ENCODE measurements at places on chromosomes 11 and 22.

- DNase-seq, result no peak
These were observed 9.2 kb downstream of the XBP1 start for GRCh38 chr22:28791124-28791523.

DNA sequence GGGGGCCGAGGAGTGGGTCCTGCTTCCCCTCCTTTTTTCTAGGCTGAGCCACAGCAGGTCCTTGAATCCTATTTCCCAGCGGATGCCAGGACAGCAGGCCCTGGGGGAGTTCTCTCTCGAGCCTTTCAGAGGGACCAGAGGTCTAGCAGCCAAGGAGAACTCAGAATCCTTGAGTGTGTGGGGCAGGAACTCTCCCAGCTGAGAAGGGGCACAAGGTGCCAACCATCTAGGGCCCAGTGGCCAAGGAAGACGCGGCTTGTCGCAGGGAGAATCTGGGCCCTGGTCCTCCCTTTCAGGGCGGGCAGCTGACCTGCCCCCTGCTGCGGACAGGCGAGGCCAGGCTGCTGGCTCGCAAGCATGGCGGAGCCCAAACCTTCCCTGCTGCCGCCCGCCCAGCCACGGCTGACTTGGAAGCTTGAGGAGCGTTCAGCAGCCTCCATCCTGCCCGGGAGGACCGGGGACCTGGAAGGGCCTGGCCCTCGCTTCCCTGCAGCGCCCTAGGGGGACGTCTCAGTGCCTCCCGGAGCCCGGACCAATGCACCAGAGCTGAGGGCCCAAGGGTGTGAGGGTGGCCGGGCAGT, 972 bp upstream of the TSSC4 start:
- no peak for DNase-seq

DNA sequence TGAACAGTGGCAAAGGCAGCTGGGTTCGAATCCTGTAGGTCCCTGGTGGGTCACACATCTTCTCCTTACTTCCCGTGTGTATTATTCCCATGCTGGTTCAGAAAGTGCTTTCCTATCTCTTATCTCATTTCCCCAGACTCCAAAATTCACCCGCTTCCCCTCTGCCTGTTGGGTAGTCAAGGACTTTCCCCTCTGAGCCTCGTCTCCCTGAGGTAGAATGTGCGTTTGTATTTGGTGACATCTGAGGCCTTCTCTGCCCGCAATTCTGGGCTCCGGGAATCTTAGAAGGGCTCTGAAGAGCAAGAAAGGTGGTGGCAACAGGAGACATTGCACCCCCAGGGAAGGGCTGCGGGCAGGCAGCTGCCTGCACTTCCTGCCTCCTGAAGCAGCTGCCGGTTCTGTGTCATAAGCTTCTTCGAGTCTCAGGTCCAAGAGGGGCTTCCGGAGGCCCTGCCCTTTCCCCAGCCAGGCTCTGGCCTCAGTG, 5.9 kb downstream of the LRRC32 start:
- DNase-seq, result no peak

- no peak for DNase-seq
These were observed 125.0 kb upstream of the ARHGAP42 start for GRCh38 chr11:100562128-100562527.

GRCh38 chr11:72885749-72886609, 71.8 kb downstream of the ATG16L2 start:
- no peak for DNase-seq

DNA sequence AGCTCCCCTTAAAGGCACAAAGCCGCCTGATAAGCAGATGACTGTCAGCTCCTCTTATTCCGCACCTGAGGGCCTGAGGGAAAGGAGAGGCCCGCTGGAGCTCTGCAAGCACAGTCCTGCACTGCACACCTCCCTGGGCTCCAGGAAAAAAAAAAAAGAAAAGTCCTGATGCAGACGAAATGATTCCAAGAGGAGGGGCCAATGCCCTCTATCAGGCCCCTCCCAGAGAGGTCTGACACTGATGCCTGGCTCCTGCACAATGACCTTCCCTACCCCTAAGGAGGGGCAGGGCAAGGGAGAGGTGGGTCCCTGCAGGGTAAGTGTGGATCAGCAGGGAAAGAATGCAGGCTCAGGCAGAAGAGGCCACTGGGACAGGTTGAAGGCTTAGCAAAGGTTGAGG, 572.7 kb downstream of the SOX6 start:
- DNase-seq, result no peak

- DNase-seq, result no peak
These were observed 175.7 kb upstream of the CARD18 start for GRCh38 chr11:105315287-105315686.

- DNase-seq, result no peak
These were observed 183.2 kb upstream of the PITPNB start for GRCh38 chr22:28102151-28102812.

GRCh38 chr11:94694309-94695060, 73.7 kb upstream of the AMOTL1 start:
- DNase-seq, result no peak

- DNase-seq, result no peak
These were observed 1.7 kb upstream of the PLAAT2 start for GRCh38 chr11:63564784-63565350.

- DNase-seq, result no peak
These were observed 8.0 kb upstream of the MS4A10 start for GRCh38 chr11:60777106-60777505.

DNA sequence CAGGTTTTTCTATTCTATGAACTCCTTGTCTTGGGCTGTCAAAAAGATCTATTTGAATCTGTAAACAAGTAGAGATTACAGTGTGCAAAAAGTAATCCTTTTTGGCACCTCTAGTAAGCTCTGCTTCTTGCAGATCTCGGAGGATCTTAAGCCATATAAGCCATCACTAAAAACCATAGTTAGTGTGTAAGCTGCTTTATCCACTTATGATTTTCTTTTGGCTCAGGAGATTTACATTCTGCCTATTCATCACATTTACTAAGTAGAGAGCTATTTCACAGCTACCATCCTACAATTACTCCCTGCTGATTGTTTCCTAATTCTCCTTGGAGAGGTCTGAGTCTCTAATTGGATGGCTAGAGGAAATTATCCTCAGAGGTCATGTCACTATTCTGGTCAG, 385.7 kb downstream of the AASDHPPT start:
- DNase-seq, result no peak

DNA sequence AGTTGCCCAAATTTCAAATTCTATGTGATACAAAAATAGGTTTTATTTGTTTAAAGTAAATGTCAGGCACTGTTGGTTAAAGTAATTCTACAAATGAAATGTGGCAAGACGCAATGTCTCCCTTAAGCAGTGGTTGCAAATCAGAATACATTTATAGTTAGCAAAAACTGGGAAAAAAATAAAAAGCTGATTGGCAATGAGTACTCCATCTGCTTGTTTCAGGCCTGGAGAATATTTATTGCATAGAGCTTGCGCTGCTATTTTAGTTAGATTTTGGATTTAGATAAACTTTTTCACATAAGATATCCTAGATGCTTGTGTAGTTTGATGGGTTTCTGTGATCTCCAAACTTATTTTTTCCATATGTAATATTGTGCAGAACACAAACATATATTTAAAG, 224.0 kb upstream of the MPPED2 start:
- DNase-seq, result no peak

GRCh38 chr11:103167166-103167565, 57.9 kb downstream of the DYNC2H1 start:
- no peak for DNase-seq

GRCh38 chr11:72546866-72547265, 112.5 kb upstream of the CLPB start:
- DNase-seq, result no peak

GRCh38 chr11:60874421-60875365, 7.4 kb downstream of the ZP1 start:
- no peak for DNase-seq

DNA sequence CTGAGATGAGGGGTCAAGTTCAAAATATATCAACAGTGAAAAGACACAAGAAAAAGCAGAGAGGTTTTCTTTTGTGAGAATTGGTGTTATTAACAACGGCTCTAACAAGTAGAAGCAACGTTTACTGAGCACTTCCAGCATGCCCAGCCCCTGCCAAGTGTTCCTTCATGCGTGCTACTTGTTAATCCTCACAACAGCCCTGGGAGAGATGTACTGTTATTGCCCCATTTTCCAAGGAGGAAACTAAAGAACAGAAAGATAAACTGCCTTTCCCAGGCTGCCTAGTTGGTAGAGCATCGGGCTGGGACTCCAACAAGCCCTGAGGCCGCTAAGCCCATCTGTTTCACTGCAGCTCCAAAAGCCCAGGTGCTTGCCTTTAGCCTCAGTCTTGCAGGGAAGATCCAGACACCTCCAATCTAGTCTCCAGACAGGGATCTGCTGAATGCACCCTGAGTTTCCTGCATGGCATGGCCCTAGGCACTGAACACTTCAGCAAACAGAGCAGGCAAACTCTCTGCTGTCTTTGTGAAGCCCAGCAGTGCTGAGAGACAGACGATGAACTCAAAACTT, 25.5 kb downstream of the SPATA19 start:
- no peak for DNase-seq

DNA sequence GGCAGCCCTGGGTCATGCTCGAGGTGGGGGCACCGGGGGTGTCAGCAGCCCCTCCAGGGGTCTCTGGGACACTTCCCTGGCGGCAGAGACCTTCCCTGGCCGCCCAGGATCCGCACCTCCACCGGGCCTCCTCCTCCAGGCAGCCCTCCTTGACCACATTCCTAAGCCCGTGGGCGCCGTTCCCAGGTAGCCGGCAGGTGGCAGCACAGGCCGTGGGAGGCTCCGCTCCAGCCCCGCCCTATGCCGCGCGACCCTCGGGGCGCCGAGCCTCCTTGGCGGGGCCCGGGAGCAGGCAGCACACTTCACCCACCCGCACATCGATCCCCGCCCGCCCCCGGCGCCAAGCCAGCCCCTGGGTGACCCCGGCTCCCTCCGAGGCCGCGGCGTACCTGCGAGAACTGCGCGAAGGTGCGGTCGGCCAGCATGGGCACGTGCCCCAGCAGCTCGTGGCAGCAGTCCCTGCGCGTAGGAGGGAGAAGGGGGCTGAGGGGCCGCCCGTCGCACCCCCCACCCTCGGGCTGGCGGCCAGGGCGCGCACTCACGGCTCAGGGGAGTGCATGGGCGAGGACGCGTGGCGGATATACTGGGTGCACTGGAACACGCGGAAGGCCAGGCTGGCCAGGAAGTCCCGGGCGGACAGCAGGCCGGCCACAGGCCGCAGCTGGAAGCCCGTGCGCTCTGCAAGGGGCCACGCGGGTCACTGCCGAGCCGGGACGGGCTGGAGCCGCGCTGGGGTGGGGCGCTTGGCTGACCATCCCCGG, 5.3 kb upstream of the INS start:
- DNase-seq, result no peak

- DNase-seq, result no peak
These were observed 95.8 kb downstream of the TP53I11 start for GRCh38 chr11:44854741-44855492.

DNA sequence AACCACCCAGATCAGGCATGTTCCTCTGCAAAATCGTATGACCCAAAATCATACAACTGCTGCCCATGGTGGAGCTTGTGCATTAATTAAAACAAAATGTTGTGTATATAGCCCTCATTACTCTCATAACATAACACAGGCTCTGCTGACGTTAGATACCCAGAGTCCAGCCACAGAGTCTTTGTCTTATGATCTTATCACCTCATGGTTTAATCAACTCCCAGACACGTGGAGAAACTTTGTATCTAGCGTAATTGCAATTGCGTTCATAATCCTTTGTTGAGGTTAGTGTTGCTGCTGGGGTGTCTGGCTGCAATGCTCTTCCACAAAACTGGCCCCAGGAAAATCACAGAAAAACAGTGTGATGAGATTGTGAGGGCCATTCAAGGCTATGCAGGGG, 5.0 kb upstream of the APOL1 start:
- DNase-seq, result no peak

DNA sequence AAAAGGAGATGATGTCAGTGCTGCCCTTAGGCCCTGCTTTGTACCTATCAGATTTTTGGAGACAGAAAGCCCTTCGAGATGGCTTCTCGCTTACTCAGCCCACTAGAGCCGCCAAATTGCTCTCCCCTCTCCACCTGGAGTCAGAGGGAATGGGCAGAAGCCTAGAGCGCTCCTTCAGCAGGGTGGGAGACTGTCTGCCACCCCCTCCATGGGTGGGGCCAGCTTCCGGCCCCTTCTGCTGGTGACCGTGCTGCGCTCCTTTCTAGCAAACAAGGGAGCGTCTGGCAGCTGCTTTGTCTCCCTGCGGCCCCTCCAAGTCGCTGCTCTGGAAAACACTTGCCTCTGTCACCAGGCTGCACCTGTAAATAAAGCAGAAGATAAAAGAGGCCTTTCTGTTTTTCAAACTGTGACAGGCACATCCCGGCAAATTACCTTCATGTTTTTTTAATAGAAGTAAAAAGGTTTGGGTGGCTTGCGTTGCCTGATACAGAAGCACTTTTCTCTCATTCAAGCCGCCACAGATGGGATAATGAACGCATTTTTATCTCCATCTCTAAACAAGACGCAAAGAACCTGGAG, 145.7 kb upstream of the NECTIN1 start:
- no peak for DNase-seq

- DNase-seq, result no peak
These were observed 116.0 kb downstream of the KIRREL3 start for GRCh38 chr11:126884594-126884993.

DNA sequence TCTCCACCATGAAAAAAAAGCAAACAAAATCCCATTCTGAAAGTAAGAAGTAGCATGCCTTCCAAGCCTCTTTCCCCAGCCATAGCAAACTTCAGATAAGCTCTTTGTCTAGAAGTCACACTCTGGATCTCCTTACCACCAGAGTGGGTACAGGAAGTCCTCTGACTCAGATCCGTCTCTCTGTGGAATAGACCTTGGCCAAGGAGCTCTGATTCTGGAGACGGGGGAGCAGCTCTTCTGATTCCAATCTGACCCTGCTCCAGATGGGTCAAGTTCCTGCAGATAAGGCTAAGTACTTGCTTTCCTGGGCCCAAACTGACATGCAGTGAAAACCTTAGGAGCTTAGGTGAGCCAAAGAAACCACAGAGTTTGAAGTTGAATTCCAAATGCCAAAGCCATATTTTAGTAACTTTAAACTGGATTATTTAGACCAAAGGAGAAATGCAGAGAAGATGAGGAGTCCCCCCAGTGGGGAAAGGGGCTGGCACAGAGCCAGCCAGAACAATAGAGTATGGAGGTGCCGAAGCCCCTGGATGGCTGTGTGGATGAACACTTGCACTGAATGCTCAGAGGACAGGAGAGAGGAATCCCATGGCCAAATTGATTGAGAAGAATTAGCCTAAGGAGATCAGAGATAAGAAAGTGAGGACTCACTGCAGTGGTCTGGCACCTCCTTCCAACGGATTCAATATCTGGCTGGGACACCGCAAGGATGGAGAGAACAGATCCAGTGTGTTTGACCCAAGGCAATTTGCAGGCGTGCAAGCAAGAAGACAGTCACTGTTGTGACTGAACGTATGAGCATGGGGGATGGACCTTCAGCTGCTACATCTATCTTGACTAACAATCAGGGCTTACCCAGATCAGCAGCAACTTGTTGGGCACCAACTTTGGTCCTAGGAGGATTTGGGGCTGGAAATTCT, 54.9 kb downstream of the ENDOD1 start:
- no peak for DNase-seq

DNA sequence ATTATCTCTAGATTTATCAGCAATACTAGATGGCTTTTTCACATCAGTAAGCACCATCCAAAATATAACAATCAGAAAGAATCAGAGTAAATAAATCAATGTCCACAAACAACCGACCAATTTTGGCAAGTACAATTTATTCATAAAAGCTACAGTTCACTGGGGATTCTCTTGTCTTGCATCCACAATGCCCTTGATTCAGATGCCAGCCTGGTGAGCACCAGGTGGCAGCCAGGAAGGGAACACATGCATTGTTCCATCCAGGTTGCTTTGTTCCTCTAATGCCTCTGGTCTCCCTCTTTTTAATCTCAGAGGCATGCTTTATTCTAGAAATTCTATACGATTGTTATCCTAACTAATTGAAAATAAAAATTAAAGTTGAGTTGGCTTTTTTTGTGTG, 242.1 kb upstream of the KIRREL3 start:
- DNase-seq, result no peak

GRCh38 chr22:20106205-20106848, 9.6 kb upstream of the RANBP1 start:
- DNase-seq, result no peak

Data from stimulated activated CD8-positive, alpha-beta memory T cell treated with anti-CD3 and anti-CD28 coated beads, Interleukin-4, amount 100 ng/mL, for 1 hour (primary cell).